Neural crest cell (in vitro differentiated cells): ENCODE measurements at places on chromosomes 11 and 22.

DNA sequence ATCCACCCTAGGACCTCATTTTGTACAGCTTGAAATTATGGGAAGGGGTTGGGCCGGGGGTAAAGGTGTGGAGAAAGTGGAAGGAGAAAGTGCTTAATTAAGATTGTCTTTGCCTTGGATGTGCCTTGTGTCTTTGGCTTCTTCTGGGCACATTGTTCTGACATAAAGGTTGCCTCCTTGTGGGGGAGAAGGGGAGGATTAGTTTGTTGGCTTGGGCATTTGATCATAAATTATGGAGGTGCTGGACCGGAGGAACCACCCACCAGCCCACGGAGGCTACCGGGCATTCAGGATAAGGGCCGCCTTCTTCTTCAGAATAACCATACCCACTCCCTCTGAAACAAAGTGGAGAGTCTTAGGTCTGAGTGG lies 1.3 kb downstream of the PAFAH1B2 start:
- no peak for DNase-seq

GRCh38 chr11:1659506-1659905 lies 29.9 kb downstream of the KRTAP5-5 start:
- no peak for DNase-seq

DNA sequence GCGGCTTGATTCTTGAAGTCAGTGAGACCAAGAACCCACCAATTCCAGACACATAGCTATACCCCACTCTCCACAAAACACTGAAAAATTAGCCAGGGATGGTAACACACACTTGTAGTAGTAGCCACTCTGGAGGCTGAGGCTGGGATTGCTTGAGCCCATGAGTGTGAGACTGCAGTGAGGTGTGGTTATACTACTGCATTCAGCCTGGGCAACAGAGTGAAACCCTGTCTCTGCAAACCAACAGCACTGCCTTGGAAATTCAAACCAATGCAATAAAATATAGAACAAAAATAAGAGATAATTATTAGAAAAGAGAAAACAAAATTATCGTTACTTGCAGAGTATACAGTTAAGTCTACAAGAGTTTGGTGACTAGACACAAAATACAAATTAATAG lies 20.2 kb upstream of the PRDM10 start:
- DNase-seq, result no peak

GRCh38 chr11:32358729-32359128 lies 76.6 kb downstream of the WT1 start:
- DNase-seq, result no peak

DNA sequence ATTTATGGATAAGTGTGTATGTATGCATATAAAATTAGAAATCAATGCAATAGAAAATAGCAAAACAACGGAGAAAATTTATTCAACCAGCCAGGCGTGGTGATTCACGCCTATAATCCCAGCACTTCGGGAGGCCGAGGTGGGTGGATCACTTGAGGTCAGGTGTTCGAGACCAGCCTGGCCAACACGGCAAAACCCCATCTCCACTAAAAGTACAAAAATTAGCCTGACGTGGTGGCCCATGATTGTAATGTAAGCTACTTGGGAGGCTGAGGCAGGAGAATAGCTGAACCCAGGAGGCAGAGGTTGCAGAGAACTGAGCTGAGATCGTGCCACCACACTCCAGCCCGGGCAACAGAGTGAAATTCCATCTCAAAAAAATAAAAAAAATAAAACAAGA lies 5.5 kb downstream of the KRTAP5-6 start:
- DNase-seq, result no peak

DNA sequence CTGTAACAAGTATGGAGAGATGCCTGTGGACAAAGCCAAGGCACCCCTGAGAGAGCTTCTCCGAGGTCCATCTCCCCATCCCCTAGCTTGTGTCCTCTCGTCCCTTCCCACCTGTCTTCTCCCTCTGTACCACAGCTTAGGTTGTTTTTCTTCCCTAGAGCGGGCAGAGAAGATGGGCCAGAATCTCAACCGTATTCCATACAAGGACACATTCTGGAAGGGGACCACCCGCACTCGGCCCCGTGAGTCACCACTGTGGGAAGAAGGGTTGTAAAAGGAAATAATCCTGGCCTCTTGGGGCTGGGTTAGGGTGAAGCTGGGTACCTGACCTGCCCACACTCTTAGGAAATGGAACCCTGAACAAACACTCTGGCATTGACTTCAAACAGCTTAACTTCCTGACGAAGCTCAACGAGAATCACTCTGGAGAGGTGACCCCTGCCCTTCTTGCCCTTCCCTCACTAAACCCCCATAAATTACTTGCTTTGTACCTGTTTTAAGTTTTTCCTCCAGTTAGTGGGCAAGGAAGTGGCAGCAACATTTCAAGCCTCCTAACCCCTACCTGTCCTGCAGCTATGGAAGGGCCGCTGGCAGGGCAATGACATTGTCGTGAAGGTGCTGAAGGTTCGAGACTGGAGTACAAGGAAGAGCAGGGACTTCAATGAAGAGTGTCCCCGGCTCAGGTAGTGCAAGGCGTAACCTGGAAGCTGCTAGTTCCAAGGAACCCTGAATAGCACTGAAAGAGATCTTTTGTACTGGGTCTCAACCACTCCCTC lies 3.1 kb downstream of the TAF10 start:
- DNase-seq, result no peak

DNA sequence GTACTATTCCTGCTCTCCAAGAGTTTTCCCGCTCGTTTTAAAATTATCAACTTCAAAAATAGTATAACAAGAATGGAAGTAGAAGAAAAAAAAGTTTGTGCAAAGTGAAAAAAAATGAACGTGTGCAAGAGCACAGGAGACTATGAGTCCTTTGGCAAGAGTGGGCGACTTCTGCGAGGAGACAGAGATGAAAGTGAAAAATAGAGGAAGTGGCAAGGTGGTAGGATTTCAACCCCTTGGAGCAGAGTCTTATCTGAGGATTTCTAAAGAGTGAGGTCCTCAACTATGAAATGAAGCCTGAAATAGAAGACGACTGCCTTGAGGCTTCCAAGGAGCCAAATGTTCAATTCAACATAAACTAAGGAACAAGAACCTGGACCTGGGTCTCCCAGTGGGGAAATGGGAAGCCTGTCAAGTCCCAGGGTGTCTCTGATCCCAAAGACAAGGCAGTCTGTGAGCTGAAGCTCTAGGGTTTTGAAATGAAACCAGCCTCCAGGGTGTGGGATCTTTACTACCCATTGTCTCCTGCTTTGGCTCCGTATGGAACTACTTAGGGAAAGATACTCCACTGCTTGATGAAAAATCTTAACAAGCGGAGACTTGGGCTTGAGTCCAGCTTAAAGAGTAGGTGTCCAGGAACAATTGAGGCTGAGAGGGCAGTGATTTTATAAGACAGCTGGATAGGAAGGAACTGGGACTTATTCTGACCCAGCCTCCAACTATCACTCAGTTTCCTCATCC lies 4.8 kb downstream of the P4HA3 start:
- no peak for DNase-seq

- DNase-seq, result no peak
Measured at GRCh38 chr22:19776433-19777031, 16.0 kb downstream of the TBX1 start.

DNA sequence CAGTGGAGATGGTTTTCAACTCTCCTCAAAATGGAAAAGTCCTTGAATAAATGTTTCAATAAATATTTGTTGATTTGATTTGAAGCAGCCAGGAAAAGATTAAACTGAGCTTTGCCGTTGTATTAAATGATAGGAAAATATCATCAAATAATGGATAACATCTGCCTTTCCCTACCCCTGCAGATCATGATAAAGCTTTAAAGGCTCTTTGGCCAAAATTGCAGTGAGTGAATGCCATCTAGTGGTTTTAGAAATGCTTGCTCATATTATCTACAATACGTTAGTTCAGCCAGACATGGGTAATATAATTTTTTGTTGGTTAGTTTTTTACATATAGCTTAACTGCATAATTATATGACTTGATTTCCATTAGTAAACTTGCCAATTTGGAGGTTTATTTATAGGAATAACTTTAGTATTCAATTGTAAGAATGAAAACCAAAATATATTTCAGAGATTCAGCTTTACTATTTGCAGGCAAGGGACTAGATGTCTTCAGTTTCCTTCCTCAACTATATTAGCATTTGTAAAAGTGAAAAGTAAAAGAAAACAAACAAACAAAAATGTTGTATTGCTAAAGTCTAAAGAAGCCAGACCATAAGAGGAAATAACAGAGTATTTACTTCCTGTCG lies 159.2 kb downstream of the MSANTD4 start:
- no peak for DNase-seq
